WTC11 (cell line): ENCODE measurements at places on chromosomes 2 and 18.

DNA sequence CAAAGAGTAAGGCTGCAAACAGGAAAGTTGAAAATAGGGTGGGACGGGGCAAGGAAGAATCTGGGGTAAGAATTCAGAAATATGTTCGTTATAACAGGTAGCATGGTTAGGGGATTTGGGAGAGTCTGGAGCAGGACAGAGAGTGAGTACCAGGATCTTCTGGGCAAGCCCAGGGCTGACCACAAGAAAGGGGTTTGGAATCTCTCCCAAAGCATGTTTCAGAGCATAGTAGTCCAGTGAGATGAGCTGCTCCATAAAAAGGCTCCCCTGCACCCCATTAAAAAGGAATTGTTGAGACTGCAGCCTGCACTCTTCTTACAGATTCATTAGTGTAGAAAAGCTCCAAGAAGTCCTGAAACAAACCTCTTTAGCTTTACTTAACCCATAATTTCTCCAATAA, 291.1 kb downstream of the MTX2 start:
- no peak for DNase-seq

- DNase-seq, result peak; percentile 69
Measured at GRCh38 chr2:27369471-27370025, 590 bp downstream of the EIF2B4 start.

DNA sequence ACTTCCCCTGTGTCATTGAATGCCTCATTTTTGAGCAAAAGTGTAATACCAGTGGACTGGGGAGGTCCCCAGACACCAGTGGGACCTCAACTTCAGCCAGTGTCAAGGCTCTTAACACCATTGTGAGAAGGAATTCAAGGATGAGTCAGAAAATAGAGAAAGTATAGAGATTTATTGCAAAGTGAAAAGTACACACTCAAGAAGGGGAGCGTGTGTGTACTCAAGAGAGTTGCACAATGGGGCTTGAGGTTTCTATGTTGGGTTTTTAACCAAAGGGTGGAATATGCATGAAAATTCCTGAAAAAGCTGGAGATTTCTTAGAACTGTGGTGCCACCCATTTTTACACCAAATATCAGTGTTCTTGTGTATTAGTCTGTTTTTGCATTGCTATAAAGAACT, 81.9 kb downstream of the ADCYAP1 start:
- no peak for DNase-seq

DNA sequence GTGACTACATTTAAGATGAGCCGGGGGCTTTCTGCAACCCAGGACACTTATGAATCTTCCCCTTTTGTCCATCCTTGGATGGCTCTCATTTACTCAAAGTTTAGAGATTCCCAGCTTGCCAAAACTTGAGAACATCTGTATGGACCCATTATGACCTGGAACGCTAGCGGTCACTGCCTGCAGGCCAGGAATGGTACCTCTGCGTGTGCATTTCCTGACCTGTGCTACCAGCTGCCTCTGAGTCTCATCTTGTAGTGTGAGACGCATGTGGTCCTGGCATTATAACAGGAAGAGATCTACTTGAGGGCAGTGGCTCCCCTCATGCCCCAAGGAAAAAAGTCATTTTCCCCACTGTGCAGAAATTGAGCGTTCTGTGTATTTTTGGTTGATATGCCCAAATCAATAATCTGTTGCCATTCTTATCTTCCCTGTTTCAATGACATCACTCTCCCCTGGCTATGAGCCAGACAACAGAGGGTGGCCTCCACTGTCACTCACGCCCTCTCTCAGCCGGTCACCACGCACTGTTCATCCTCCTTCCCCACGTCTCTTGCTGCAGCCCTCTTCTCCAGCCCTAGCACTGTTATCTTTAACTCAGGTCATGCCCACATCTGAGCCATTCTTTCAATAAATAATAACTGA, 28.5 kb upstream of the NPAS2 start:
- no peak for DNase-seq

DNA sequence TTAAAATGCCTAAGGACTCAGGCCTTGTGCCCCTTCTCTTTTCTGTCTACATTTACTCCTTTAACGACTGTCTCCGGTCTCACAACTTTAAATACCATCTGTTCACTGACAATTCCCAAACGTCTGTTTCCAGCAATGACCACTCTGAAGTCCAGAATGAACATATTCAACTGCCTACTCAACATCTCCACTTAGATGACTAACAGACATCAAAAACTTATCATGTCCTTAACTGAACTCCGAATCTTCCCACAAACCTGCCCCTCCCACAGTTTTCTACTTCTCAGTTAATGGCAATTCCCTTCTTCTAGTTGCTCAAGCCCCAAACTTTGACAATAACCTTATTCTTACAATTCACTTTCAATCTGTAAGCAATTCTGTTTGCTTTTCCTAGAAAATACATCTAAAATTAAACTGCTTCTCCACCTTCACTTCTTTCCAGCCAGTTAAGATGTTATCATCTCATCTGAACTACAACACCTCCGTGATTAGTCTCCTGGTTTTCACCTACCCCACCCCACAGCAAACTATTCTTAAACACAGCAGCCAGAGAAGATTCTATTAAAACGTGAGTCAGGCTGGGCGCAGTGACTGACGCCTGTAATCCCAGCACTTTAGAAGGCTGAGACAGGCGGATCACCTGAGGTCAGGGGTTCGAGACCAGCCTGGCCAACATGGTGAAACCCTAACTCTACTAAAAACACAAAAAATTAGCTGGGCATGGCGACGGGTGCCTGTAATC, 2.8 kb downstream of the C1D start:
- no peak for DNase-seq

DNA sequence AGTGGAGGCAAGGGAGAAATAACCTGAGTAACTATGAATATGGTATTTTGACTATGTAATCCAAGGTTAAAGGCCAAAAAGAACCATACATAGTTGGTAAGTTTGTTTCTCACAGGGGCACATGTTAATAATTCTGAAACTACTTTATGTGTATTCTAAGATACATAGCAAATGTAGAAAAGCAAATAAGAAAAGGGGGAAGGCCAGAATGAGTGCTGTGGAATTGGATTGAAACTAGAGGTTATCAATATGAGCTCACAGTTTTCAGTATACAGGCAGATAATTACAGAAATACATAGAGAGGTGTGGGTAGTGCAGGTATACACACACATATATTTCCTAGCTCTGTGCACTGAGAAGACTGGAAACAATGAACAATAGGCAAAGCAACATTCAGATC, 13.7 kb downstream of the INO80C start:
- no peak for DNase-seq

DNA sequence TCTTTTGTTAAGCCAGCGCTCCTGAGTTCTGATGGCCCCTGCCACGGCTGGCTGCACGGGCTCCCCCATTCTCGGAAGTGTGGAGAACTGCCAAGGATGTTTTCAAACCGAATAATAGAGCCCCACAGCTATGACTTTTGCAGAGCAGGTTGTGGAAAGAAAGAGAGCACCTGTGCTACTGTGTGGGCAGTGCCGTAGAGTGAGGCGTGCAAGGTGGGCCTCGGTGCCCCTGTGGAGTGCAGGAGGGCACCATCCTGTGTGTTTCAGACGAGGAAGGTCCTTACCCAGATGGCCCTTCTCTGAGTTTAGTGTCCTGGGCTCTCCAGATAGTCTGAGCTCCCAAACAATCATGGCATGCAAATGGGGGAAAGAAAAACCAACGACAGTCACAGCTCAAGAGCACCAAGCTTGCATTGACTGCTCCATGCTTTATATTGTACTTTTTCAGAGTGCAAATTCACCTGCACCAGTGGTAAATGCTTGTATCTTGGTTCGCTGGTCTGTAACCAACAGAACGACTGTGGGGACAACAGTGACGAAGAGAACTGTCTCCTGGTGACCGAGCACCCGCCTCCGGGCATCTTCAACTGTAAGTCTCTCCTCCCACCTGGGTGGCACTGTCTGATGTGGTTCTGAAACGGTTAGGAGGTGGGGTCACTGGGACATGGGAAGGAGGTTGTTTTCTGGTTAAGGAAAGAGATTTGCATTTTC, 219.4 kb downstream of the LDLRAD4 start:
- DNase-seq, result no peak

GRCh38 chr2:148614014-148614321, 30.6 kb upstream of the EPC2 start:
- DNase-seq, result peak; percentile 19

- DNase-seq, result peak; percentile 57
Measured at GRCh38 chr18:12287684-12288402, 20.2 kb upstream of the TUBB6 start.

DNA sequence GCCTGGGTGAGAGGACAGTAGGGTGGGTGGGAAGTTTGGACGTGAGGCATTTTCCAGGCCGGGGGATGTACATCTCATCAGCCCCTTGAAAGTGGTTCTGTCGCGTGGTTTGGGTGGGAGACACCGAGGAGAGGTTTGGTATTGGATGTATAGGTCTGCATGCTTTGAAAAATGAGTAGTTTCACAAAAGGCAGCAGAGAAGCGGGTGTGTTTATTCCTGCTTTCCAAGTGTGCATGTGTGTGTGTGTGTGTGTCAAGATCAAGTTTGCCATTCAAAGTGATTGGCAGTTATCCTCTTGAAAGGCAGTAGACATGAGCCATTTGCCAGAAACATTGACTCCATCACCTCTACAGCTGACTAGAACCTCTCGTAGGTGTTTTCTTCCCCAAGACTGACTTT, 423.1 kb upstream of the POU3F3 start:
- no peak for DNase-seq

- DNase-seq, result no peak
Measured at GRCh38 chr2:213253162-213253561, 31.1 kb upstream of the SPAG16 start.
